ENCODE measurements at places on chromosomes 7 and 10.

DNA sequence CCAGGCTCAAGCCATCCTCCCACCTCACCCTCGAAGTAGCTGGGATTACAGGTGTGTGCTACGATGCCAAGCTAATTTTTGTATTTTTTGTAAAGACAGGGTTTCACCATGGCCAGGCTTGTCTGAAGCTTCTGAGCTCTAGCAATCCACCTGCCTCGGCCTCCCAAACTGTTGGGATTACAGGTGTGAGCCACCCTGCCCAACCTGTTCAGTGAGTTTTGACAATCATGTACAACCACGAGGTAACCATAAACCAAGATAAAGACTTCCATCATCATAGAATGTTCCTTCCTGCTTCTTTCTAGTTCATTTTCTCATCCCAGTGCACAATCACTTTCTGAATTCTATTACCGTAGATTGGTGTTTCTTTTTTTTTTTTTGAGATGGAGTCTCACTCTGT lies 30.5 kb upstream of the MKRN1 start:
- no peaks in the 10 kb centered on the region for H3K27me3 ChIP-seq
- H3K27ac ChIP-seq: no peak overlapping the region
- no peak for DNase-seq
- H3K4me1 ChIP-seq: no peaks in the 10 kb centered on the region

GRCh38 chr7:7773334-7774309 lies 55.2 kb upstream of the RPA3 start:
- no peak overlapping the region for H3K4me3 ChIP-seq
- H3K4me1 ChIP-seq: peaks cover 12% of the 10 kb centered on the region
- H3K27me3 ChIP-seq: no peaks in the 10 kb centered on the region
- no peak for DNase-seq

DNA sequence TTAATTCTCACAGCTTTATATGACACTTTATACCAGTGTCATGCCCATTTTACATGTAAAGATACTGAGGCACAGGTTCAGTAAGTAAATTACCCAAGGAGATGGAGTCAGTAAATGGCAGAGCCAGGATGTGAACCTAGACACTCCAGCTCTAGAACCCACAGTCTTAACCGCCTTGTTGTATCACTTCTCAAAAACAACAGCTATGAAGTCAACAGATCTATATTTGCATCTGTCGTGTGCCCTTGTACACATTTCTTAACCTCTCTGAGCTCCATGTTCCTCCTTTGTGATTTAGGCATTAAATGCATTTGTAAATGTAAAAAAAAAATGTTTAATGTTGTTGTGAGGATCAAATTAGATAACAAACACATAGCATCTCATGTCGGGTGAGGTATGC lies 716.2 kb downstream of the SUGCT start:
- H3K27ac ChIP-seq: no peak overlapping the region
- DNase-seq: no peak
- no peaks in the 10 kb centered on the region for H3K4me1 ChIP-seq
- H3K4me3 ChIP-seq: no peak overlapping the region
- H3K36me3 ChIP-seq: no peaks in the 10 kb centered on the region

- no peaks in the 10 kb centered on the region for H3K27me3 ChIP-seq
- no peak overlapping the region for H3K27ac ChIP-seq
- no peak for DNase-seq
- H3K4me1 ChIP-seq: peaks cover 11% of the 10 kb centered on the region
Measured at GRCh38 chr7:99433158-99433557, 5.4 kb downstream of the PTCD1 start.

GRCh38 chr10:109914966-109915365 lies 8.3 kb downstream of the XPNPEP1 start:
- no peak overlapping the region for H3K27ac ChIP-seq
- H3K4me3 ChIP-seq: no peak overlapping the region
- peaks cover 10% of the 10 kb centered on the region for H3K4me1 ChIP-seq
- H3K36me3 ChIP-seq: no peaks in the 10 kb centered on the region
- no peaks in the 10 kb centered on the region for H3K27me3 ChIP-seq

DNA sequence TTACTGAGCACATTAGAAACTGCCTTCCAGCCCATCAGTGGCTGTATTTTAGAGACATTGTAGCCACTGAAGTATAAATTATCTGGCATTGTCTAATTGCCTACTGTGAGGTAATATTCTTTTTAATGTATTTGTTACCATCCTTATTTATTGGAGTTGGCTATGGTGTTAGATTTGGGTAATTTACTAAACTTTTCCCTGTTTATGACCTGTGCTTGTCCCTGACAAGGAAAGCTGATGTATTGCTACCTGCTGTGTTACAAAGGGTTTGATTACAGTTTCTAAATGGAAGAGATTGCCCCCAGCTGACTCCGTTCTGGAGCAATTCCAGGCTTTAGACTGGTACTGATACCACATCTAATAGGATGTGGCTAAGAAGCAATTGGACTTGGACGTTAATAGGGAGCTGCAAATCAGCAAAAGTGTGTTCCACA lies 12.3 kb upstream of the ASCC1 start:
- peak overlapping the region; percentile 14 for H3K27ac ChIP-seq
- H3K27me3 ChIP-seq: no peaks in the 10 kb centered on the region
- no peak for DNase-seq
- H3K4me1 ChIP-seq: peaks cover 27% of the 10 kb centered on the region
- H3K36me3 ChIP-seq: peaks cover 24% of the 10 kb centered on the region

- no peaks in the 10 kb centered on the region for H3K36me3 ChIP-seq
- DNase-seq: no peak
- no peaks in the 10 kb centered on the region for H3K4me1 ChIP-seq
- H3K27me3 ChIP-seq: no peaks in the 10 kb centered on the region
Measured at GRCh38 chr10:35225204-35225603, 98.6 kb downstream of the CREM start.

DNA sequence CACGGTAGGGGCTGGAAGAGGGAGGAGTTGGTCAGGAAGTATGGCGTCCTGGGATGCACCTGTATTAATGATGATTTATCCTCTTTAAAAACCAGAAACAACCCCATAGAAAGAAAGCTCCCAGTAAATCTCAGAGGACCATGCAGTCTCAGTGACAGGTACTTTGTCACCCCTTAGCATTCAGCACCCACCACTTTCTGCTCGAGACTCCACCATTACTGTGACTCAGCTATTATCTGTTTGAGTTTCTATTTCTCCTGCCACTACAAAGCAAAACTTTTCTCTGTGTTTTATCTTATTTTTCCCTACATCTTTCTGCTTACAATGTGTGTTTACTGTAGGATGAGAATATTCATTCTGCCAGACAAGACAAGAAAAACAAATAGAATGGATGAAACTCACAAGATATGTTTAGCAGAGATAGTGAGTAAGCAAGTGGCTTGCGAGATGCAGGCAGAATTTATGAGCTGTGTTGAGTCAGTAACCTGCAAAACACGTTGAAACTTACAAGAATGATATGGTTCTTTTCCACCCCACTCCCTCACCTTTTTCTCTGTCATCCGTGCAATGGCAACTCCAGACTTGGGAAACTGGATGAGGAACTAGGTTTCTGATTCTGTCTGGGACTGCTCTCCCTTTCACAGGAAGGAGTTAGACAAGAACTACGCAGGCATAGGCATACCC lies 127.1 kb downstream of the AOAH start:
- no peak overlapping the region for H3K4me3 ChIP-seq
- H3K36me3 ChIP-seq: no peaks in the 10 kb centered on the region

- no peaks in the 10 kb centered on the region for H3K4me1 ChIP-seq
- no peak overlapping the region for H3K4me3 ChIP-seq
- H3K27me3 ChIP-seq: no peaks in the 10 kb centered on the region
- H3K27ac ChIP-seq: no peak overlapping the region
- DNase-seq: no peak
Measured at GRCh38 chr7:138943061-138943460, 38.1 kb downstream of the KIAA1549 start.

GRCh38 chr10:100508691-100509150 lies 10.9 kb downstream of the SEC31B start:
- no peaks in the 10 kb centered on the region for H3K4me1 ChIP-seq
- H3K27ac ChIP-seq: no peak overlapping the region
- DNase-seq: no peak
- no peaks in the 10 kb centered on the region for H3K36me3 ChIP-seq
- no peaks in the 10 kb centered on the region for H3K27me3 ChIP-seq

DNA sequence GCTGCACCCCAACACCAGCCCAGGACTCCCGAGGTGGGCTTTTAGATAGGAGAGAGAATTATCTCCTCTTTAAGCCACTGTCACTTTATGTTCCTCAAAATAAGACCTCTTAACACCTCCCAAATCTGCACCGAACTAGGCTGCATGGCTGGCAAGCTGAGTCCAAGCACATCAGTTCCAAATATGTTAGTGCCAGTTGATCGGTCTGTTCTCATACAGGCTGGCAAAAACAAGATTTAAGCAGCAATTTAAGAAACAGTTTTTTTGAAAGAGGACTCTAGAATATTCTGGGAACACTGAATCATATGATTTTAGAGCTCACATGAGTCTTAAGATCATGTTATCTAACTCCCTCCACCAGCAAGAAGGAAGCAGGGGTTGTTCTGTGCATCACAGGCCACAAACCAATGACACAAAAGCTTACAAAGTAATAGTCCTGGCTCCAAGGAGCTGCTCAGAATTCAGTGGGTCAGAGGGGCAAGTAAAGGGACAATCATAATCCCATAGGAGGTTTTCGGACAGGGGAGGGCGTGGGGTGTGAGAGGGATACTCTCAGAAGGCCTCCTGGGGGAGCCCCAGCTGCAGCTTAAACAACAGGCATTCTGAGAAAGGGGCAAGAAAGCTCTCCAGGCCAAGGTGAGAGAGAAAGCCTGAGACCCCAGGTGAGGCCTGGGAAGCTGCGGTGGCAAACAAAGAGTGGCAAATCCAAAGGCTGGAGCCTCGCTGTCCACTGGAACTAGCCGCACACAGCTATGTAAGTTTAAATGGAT lies 7.1 kb downstream of the COBL start:
- H3K27me3 ChIP-seq: no peaks in the 10 kb centered on the region
- no peaks in the 10 kb centered on the region for H3K36me3 ChIP-seq
- H3K27ac ChIP-seq: no peak overlapping the region
- DNase-seq: no peak

GRCh38 chr7:112594397-112594796 lies 113.6 kb downstream of the LSMEM1 start:
- no peak overlapping the region for H3K27ac ChIP-seq
- no peak overlapping the region for H3K4me3 ChIP-seq
- no peak for DNase-seq
- no peaks in the 10 kb centered on the region for H3K27me3 ChIP-seq
- H3K4me1 ChIP-seq: no peaks in the 10 kb centered on the region

- H3K4me1 ChIP-seq: no peaks in the 10 kb centered on the region
- H3K27me3 ChIP-seq: no peaks in the 10 kb centered on the region
- H3K4me3 ChIP-seq: no peak overlapping the region
- DNase-seq: no peak
Measured at GRCh38 chr10:2650328-2650727, 417.0 kb upstream of the PFKP start.

DNA sequence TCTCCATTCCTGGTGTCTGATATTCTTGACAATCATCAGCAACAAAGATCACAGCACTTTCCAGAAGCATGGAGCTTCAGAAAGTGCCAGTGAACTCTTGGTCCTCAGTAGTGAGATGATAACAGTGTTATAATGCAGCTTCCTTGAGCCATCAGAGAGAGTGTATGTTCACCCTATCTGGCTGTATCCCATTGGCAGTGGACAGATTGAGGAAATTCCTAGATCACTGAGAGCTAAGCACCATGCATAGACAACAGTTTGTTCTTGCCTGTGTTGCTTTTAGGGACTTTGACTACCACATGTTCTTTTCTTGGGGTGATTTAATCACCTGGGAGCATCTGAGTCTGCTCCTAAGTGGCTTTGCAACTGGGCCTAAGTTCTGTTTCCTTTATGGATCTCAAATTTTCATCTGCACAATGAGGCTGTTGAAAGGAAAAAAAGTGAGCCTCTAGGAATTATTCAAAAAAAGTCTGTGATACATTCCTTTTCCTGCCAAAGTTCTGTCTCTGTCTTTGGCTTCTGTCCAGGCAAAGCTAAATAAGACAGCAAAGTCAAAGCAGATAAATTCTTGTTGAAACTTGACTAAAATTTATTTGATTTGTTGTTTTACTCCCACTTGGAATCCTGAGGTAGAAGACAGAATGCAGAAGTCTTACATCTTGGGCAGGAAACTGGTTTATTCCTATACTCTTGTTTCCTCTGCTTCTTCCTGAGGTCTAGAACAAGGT lies 14.5 kb upstream of the ZNF282 start:
- H3K27ac ChIP-seq: no peak overlapping the region
- H3K4me1 ChIP-seq: no peaks in the 10 kb centered on the region
- peaks cover 66% of the 10 kb centered on the region for H3K36me3 ChIP-seq
- no peaks in the 10 kb centered on the region for H3K27me3 ChIP-seq
- no peak overlapping the region for H3K4me3 ChIP-seq

DNA sequence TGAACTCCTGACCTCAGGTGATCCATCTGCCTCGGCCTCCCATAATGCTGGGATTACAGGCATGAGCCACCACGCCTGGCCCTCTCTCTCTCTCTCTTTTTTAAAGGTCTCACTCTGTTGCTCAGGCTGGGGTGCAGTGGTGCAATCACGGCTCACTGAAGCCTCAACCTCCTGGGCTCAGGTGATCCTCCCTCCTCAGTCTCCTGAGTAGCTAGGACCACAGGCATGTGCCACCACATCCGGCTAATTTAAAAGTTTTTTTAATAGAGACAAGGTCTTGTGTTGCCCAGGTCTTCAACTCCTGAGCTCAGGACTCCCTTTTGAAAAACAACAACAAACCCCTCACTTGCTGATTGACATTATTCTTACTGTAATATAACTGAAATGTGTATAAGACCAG lies 11.6 kb downstream of the PALD1 start:
- no peaks in the 10 kb centered on the region for H3K36me3 ChIP-seq
- no peak overlapping the region for H3K27ac ChIP-seq
- H3K27me3 ChIP-seq: no peaks in the 10 kb centered on the region

GRCh38 chr10:18404530-18404929 lies 246.9 kb downstream of the NSUN6 start:
- H3K27ac ChIP-seq: no peak overlapping the region
- no peaks in the 10 kb centered on the region for H3K27me3 ChIP-seq
- no peaks in the 10 kb centered on the region for H3K36me3 ChIP-seq
- DNase-seq: no peak

DNA sequence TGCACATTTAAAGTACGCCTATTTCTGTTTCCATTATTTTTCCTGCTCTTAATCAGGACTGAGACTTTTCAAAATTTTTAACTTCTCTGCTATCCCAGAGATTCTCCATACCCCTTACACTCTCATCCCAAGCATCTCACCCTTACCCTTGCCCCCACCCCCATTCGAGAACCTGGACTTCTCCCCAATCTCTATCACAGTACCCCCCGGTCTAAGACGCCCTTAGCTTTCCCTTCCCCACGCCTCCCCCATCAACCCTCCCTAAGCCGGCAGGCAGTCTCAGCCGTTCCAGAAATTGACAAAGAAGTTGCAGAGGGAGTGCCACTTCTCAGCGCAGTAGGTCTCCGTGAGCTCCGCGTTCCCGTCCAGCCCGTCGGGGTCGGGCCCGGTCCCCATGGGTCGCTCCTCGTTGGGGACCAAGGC lies 1.4 kb downstream of the FGFBP3 start:
- peak overlapping the region; percentile 85 for H3K4me3 ChIP-seq
- no peak for DNase-seq
- no peaks in the 10 kb centered on the region for H3K27me3 ChIP-seq

- no peaks in the 10 kb centered on the region for H3K27me3 ChIP-seq
- no peak overlapping the region for H3K4me3 ChIP-seq
- DNase-seq: no peak
- H3K36me3 ChIP-seq: no peaks in the 10 kb centered on the region
- no peak overlapping the region for H3K27ac ChIP-seq
Measured at GRCh38 chr7:139117599-139118233, 8.2 kb upstream of the ZC3HAV1 start.

- H3K36me3 ChIP-seq: no peaks in the 10 kb centered on the region
- H3K4me3 ChIP-seq: no peak overlapping the region
- H3K4me1 ChIP-seq: no peaks in the 10 kb centered on the region
- H3K27ac ChIP-seq: no peak overlapping the region
- no peaks in the 10 kb centered on the region for H3K27me3 ChIP-seq
Measured at GRCh38 chr7:3272691-3273141, 28.3 kb upstream of the SDK1 start.
